ENCODE measurements at places on chromosomes 7 and 10.

- DNase-seq, result no peak
Observed at GRCh38 chr7:19470031-19470430, 238.8 kb downstream of the POLR1F start.

DNA sequence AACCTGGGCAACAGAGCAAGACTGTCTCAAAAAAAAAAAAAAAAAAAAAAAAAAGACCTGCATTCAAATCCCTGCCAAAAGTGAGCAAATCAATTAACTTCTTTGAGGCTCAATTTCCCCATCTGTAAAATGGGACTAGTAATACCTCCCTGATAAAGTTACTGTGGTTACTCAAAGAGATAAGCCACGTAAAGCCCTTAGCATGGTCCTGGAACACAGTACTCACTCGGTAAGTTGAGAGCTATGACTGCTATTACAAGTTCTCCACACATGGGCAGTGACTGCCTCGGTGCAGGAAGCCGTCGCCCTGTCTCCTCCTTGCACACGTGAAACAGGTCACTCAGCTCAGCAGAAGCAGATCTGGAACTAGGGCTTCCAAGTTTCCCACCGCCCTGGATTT, 37.9 kb downstream of the DDIT4 start:
- no peak for DNase-seq

DNA sequence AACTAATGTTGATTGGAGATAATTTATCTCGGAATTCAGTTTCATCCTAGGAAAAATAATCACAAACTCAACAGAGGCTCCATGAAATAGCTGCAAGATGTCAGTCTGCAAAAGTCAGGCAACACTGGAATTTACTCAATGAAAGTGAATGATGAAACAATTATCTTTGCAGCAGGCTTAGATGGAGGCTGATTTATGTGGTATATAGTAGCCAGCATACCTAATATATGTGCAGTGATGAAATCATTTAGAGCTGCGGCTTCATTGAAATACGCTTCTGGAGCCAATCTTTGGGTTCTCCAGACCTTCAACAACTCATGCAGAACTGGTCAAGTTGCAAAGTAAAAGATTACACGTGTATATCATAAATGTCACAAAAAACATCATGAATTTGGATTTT, 113.3 kb downstream of the ITGA8 start:
- no peak for DNase-seq

DNA sequence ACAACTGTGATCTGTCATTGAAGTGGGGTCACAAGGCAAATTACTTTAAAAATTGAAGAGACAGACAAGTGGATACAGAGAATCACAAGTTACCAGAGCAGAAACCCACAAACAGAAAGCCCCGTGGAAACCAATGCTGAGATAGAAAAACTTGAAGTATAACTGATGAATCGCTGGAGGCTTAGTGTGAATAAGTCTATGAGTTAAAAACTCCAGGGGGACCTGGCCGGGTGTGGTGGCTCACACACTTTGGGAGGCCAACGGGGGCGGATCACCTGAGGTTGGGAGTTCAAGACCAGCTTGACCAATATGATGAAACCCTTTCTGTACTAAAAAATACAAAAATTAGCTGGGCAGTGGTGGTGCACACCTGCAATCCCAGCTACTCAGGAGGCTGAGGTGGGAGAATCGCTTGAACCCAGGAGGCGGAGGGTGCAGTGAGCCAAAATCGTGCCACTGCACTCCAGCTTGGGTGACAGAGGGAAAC, 69.7 kb upstream of the ZNRF2 start:
- no peak for DNase-seq

DNA sequence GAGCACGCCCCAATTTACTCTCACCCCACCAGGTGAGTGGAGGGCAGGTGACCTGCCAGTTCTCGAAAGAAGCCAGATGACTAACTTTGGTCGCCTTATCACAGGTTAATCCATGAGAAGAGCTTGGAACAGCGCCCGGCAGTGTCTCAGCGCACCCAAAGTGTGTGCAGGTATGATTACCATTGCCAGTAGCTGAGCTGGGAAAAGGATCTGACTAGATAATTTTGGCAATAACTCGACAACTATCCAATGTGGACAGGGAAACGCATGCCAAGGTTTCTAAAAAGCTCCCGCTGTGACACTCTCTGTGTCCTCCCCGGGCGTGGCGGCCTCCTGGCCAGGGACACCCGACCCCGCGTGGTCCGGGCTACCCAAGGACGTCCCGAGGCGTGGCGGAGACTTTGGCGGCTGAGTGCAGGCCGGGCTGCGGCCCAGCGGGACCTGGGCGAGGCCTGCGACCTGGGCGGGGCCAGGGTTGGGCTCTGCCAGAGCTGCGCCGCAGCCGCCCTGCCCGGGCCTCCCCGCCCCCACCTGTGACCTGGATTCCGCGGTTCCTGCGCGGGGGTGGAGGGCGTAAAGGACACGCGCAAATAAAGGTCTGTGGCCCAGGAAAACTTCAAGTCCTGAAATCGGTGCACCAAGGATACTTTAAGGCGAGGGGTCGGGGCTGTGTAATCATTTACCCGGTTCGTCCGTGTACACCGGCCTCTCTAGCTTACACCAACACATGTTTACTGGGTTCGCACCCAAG, 13.7 kb upstream of the WAPL start:
- DNase-seq, result no peak

GRCh38 chr10:128209862-128210214, 83.6 kb upstream of the MKI67 start:
- DNase-seq, result no peak

GRCh38 chr10:82691211-82691610, 816.2 kb downstream of the NRG3 start:
- no peak for DNase-seq

DNA sequence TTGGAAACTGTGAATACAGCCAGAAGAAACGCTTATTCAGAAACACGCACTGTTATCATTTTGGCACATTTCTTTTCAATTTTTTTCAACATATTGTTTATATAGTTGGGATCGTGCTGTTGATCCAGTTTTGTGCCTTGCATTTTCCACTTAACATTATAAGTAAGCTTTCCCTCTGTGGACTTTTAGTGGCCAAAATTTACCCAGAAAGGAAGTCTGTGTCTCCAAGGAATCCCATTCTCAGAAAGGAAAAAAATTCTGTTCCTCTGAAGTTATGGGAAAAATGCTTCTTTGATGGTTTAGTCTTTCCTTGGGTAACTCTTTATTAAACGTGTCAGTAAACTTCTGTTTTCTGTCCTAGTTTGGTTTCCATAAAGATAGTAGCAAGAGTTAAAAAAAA, 280.0 kb downstream of the REEP3 start:
- DNase-seq, result no peak

- DNase-seq, result no peak
Observed at GRCh38 chr7:7639847-7640220, 718 bp upstream of the UMAD1 start.

- no peak for DNase-seq
Observed at GRCh38 chr10:22803261-22803885, 89.0 kb upstream of the PIP4K2A start.

GRCh38 chr10:9111976-9112375, 1057.5 kb downstream of the GATA3 start:
- DNase-seq, result no peak

DNA sequence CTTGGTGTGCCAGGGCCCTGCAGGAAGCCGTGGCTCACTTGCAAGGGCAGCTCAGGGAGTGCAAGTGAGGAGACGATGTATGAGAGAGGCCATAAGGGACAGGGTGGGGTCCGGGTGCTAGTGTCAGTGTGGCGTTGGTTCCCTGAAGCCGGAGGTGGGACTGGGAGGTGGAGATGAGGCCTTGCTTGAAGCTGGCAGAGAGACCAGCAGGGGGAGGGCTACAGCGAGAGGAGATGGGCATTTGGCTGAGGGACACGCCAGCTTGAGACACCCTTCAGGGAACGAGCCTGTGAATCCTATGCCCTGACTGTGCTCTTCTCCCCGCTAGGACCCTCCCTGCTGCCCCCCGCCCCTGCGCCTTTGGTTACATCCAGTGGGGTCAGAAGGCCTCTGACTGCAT, 529.1 kb downstream of the TCERG1L start:
- no peak for DNase-seq

DNA sequence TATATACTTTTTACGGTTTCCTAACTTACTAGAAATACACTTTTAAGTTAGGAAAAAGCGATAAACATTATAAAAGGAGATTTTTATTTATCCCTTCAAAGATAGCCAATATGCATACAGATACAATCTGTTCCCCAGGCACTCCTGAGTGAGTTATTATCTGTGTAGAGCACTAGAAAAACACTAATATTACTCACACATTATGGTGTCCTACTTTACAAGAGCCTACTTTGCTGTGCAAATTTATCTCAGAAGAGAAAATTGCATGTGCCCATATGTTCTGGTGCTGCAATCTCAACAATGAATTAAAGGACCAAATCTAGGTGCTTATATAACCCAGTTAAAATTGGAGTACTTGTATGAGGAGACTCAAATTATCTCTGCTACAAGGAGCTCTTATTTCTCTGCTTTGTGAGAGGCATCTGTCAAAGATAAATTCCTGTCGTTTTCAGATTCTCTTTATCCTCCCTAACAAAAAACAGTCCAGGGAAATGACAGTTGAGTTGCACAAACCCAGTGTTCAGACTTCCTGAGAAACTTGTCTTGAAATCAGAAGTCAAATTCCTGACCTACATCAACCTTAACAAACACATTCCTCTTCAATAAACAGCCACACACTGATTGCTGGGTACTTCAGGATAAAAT, 28.9 kb downstream of the CPA1 start:
- DNase-seq, result no peak

DNA sequence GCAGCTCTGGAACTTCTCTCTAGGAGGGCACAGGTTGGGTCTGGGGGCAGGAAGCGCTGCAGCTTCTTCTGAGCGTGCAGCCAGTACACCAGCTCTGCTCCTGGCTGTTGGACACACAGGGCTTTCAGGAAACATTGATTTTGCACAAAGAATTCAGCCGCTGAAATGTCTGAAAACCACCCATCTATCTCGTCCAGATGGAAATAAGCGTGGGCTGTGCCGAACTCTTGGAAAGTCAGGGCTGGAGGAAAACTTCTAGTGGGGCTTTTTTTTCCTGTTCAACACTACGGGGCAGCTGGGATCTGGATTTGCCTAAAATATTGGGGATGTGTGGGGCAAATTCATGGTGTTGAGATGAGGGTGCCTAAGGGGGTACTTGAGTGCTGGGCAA, 31.2 kb downstream of the PALD1 start:
- no peak for DNase-seq

DNA sequence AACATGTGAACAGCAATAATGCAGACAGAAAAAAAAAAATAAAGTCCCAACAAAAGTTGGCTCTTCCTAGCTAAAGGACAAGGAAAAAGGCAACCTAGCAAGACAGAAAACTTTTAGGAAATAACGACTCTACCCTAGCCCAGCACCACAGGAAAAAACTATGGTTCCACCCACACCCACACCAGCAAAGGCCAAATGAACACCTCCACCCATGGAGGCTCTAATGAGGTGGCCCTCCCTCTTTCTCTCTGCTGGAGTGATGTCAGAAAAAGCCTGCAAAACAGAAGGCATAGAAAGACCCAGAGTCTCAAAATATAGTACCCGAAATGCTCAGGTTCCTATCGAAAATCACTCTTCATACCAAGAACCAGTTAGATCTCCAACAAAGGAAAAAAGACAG, 28.4 kb downstream of the SYPL1 start:
- no peak for DNase-seq

DNA sequence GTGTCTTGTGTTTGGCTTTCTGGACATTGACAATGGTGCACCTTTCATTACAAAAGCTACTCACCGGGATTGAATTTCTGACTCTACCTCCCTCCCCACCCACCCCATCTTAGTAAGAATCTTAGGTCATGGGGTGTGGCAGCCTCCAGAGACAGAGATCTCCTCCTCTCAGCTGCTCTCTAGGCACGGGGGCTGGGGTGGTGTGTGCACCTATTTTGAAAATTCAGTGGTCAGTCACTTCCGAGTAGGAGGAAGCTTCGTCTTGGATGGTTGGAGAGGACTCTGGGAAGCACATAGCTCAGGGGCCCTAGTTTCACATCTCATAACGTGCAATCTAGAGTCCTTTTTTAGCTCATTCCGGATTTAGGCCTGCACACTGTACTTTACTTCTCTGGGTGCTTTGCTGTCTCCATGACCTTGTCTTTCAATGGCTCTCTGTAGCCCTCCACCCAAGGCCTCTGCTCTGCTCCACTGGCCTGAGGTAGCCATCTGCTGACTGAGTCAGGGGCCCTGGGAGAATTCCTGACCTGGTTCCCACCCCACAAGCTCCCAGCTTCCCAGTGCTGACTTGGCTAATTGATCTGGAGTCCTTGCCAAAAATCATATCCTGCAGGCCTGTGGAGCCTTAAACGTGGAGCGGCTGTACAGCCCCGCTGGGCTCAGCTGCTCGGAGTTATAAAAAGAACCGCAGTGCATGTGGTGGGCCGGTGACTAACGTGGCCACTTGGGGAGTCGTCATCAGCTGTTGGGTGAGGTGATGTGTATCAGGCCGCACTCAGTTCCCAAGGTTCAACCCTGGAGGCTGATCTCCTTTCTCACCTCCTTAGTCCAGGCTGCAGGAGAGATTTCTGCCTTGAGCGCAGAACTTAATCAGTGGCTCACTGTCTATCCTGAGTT, 19.3 kb upstream of the ADAMTS14 start:
- no peak for DNase-seq

- DNase-seq, result no peak
Observed at GRCh38 chr7:84412161-84412969, 217.8 kb upstream of the SEMA3A start.

- no peak for DNase-seq
Observed at GRCh38 chr7:131466735-131467365, 89.6 kb downstream of the PODXL start.

DNA sequence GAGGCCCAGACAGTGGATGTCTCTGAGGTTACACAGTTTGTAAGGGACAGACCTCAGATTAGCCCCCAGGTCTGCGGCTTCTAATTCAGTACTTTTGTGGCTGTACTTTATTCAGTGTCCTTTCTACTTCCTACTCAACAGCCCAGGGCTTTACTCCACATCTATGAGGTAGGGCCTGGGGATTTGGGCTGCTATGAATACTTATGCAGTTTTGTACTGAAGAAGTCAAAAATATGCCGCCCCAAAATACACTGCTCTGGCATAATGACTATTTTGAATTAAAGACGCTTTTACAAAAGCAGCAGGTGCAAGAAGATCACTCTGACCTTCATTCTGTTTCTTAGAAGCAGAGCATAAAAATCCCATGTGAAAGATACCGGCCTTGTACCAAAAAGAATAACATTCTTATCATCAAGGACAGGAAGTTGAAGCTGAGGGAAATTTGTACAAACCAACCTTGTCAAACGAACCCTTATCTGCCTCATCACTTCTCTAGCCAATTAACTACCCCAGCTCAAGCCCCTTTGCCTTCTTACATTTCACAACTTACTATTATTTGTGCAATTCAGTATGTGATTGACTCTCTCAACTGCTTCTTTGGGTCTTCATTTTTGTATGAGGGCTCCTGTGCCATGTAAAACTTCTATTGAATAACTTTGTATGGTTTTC, 26.1 kb upstream of the TRUB1 start:
- DNase-seq, result no peak

- no peak for DNase-seq
Observed at GRCh38 chr7:154509192-154509591, 457.0 kb downstream of the DPP6 start.

GRCh38 chr10:72094574-72094973, 6.2 kb upstream of the SPOCK2 start:
- DNase-seq, result no peak
